ENCODE measurements at places on chromosomes 2 and 18. TPM values are rescaled to one million over a fixed set of nuclear protein-coding genes. Genes with fewer than 3 reads are reported as not detected.

The IL18RAP gene
- not detected for total RNA-seq

The CRYGC gene
- not detected for total RNA-seq

The RAB6D gene
- total RNA-seq, result not detected

The DOK6 gene
- total RNA-seq, result 19.7 TPM

The SCG2 gene
- total RNA-seq, result 38.7 TPM

The HK2 gene
- total RNA-seq, result 8.1 TPM

The THAP4 gene
- total RNA-seq, result 32.4 TPM

The MATN3 gene
- 0.32 TPM for total RNA-seq

The RGPD3 gene
- total RNA-seq, result 0.27 TPM

The UGT1A3 gene
- not detected for total RNA-seq

- no peak for DNase-seq
These were observed 44.6 kb downstream of the TOGARAM2 start for GRCh38 chr2:29025711-29026110.

- no peak for DNase-seq
These were observed 66.1 kb downstream of the NAB1 start for GRCh38 chr2:190714958-190715357.

DNA sequence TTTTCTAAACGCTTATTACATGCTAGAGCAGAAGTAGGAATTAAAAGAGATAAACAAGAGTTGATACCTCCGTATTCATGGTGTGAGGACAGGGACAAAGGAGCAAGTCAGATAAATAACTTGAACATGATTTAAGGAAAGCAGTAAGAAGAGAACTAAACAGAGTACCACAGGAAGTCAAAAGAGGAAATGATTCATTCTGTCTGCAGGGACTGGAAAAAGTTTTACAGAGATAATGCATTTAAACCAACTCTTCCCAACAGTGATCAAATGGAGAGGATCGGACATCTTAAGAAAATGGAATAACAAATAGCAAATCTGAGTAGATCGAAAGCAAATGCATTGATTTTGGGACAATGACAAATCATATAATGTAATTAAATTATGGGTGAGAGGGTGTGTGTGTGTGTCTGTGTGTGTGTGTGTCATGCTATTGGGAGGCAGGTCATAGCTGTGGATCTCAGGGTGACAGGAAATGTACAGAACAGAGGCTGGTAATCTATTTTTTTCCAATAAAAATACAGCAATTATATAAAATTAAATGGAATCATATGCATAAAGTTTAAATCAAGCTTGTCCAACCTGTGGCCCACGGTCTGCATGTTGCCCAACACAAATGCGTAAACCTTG lies 113.4 kb downstream of the MC4R start:
- DNase-seq, result no peak

- DNase-seq, result peak; percentile 43
These were observed 21.2 kb upstream of the NAB1 start for GRCh38 chr2:190627448-190628412.

- no peak for DNase-seq
These were observed 150.6 kb upstream of the EPC2 start for GRCh38 chr2:148493822-148494563.

DNA sequence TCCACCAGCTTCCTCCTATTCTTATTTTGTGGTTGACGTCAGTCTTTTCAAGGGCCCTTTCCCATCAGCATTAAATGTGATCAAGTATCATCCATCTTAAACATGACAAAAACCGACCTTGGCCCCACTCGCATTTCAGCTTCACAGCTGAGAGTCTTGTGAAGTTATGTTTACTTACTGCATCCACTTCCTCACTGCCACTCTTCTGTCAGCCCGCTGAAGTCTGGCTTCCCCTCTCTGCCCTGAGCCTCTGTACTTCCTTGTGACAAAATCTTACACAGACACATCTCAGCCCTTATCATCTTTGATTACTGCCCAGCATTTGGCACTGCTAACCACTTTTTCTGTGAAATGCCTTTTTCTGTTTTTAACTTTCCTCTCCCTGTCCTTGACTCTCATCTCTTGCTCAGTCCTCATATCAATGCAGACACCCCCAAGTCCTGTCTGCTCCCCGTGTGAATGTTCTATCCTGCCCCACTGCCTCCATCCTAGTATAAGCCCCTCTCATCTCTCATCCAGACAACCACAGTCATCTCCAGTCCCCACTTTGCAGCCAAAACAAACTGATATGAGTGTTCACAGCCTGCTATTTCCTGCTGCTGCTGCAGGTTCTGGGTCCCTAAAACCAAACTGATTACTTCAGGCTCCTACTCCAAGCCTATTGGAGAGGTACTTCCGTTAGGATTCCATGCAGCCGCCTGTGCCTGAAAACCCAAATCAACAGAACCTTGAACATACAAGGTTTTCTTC lies 31.4 kb downstream of the FOSL2 start:
- no peak for DNase-seq

- DNase-seq, result no peak
These were observed 37.5 kb upstream of the COL5A2 start for GRCh38 chr2:189217051-189217450.

DNA sequence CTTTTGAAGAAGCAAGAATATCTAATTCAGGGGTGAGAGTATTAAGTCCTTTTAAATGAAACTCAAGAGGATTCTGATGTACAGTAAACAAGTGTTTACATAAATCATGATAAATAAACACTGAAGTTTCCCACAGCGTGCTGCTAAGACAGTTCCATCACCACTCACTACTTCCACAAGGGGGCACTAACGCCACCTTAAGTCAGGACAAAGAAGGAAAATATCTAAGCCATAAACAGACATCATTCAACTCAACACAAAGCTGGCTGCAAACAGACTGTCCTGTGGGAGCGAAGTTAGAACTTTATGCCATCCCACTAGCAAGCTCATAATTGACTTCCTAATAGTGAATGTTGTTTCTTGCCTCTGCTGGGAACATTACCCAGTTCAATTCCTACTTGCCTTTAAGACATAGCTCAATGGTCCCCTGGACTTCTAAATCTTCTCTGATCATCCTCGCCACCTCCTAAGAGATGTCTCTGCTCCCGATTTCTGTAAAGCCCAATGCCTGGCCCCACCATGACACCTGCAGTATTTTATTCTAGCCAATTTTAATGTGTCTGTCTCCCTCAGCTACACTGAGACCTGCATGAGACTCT lies 36.5 kb downstream of the MRPL44 start:
- DNase-seq, result peak; percentile 72

DNA sequence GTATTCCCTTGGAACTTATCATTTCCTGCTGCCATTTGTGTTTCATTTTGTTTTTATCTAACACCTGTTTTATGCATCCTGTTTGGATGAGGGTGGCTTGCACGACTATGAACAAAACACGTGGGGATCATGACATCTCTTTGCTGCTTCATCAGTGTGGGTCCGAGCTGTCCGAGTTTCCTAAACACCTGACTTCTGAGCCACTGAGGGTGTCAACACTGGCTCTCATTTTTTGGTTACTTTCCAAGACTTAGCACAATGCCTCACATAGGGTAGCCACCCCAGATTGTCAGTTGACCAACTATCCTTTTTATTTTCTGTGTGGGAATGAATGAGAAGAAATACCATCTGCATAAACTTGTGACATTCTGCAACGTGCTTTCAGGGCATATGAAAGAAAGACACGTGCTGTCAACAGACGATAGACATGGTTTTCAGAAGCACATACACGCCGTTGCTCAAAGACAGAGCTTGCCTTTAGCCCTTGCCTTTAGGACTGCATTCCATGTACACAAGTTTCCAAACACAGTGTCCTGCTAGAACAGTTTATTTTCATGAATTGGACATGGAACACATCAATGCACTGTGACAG lies 166.7 kb downstream of the MYT1L start:
- DNase-seq, result no peak

GRCh38 chr2:220835583-220835982 lies 736.5 kb downstream of the EPHA4 start:
- no peak for DNase-seq

DNA sequence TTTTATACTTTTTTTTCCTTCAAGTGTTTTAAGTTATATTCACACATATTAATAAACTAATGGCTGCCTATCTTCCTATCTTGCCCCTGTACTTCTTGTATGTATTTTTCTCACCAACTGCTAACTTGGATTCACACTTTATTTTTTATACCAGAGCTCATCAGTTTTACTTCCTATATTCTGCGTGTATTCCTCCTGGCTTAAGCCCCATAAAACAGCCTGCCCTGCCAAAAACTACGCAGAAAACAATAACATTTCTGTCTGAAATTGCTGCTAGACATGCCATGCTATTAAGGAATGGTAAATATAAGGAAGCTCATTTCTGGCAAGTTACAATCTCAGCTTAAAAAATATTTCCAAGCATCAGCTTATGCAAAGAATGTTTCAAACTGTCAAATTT lies 172.3 kb downstream of the UBE2E3 start:
- DNase-seq, result no peak

GRCh38 chr2:178718283-178718682 lies 88.9 kb downstream of the TTN start:
- no peak for DNase-seq

DNA sequence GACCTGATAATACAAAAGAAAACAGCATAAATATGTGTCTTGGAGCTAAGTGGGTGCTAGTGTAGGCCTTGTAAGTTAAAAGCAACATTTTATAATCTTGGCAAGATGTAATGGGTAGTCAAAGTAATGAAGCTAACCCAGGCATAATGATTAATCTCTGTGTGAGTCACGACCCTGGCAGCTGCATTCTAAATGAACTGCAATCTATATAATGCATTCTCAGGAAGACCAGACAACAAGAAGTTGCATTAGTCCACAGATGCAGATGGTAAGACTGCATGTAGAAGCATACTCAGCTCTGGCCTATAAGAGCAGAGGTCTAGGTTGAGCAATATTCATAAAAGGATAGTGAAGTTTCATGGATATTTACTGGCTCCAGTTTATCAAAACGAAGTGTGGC lies 85.6 kb upstream of the ETAA1 start:
- DNase-seq, result no peak

DNA sequence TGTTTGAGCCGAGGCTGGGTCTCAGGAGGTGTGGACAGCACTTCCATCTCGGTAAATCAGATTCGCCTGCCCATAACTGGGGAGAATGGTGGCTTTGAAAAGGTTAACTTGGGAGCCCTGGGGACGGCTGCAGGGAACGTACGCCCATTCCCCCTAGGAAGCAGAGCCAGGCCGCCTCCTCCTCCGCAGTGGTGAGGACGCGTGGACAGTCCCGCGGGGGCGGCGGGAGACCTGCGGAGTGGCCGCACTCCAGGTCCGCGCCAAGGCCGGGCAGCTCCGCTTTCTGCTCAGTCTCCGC lies 845 bp upstream of the MYCN start:
- DNase-seq, result peak; percentile 86

- no peak for DNase-seq
These were observed 53.3 kb downstream of the CYBRD1 start for GRCh38 chr2:171575606-171576005.

DNA sequence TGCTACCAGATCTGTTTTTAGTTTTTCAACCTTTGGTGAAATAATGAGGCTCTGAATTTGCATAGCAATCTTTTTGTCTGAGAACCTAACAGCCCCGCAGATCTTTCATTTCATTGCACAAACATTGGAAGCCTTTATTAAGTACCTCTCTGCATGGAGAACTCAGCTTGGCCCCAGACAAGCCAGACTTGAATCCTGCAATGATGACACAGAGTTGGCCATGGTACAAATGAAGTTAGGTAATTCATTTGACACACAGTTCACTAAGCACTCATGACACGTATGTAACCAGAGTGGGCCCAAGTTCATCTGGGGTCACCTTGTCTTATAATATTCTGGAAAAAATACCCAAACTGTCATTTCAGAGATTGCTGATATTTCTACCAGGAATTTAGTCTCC lies 439.1 kb upstream of the ID2 start:
- DNase-seq, result no peak

GRCh38 chr2:127619203-127619590 lies 26.8 kb upstream of the GPR17 start:
- DNase-seq, result no peak

DNA sequence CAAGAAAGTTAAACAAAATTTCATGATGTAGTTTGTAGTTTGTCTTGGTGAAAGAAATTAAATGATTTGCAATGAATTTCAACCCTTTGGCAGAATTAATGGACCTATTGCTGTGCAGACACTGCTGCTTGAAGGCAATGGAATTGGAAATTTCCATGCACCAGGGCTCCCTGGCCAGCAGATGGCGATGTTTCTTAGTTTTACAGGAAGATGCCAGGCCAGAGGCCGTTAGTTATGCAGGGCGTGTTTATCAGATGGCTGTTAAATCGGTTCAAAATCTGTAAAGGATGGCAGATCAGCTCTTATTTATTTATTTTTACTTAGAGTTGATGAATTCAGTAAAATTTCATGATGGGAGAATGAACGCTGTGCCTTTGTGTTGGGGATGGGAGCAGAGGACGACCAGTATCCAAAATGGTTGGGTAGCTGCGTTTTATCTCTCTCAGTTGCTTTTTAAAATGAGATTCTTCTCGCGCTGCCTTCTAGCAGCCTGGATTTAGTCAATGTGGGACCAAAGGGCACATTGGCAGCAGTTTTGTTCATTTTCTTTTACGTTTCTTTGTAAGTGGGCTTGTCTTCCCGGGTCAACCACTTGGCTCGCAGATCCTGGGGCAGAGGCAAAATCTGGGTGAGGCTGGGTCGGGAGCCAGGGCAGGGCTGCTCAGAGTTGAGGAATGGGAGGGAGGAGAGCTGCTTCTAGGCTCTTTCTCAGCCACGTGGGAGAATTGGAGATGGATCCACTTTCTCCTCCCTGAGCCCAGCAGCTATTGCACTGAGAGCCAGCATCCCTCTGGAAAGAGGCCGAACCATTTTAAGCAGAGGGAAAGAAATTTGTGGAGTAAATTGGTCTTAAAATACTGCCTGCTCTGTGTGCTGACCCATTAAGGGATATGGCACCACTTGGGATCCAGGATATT lies 344.0 kb downstream of the PIK3C3 start:
- peak; percentile 83 for DNase-seq

- DNase-seq, result no peak
These were observed 7.3 kb upstream of the SLC3A1 start for GRCh38 chr2:44267796-44268648.

DNA sequence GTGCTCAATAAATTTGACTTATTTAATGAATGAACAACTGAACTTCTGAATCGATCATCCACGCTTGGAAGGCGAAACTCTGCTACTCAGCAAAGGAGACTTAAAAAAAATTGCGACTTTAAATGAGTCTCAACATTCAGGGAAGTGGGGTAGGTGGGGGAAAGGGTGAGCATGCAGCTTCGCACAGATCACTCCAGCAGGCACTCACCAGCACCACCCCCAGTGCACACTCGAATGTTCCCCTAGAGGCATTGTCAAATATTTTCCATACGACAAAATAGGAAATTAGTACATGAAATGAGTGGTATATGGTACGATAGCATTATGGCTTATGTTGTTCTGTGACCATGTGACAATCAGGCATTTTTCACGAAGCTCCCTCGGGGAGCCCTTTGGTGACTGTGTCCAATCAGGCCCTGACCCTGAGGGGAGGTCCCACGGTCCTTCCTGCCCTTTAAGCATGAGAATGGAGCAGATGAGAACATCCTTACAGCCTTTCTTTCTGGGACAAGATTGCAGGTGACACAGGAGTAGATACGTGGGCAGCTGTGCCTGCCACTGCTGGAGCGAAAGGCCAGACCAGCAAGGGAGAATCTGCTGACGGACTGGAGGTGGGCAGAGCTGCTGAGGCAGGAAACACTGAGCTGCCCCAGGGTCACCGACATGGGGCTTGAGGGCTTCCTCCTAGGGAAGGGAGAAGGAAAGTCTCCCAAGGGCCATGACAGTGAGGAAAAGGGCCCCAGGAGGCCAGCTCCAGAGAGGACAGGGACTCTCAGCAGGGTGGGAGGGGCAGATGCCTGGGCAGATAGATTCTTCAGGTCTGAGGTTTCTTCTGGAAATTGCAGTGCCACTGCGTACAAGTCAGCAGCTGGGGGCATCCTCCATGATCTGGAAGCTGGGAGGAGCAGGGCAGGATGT lies 101.3 kb upstream of the ID2 start:
- DNase-seq, result no peak
